Glutamatergic neuron (in vitro differentiated cells): ENCODE measurements at places on chromosomes 5 and 9.

DNA sequence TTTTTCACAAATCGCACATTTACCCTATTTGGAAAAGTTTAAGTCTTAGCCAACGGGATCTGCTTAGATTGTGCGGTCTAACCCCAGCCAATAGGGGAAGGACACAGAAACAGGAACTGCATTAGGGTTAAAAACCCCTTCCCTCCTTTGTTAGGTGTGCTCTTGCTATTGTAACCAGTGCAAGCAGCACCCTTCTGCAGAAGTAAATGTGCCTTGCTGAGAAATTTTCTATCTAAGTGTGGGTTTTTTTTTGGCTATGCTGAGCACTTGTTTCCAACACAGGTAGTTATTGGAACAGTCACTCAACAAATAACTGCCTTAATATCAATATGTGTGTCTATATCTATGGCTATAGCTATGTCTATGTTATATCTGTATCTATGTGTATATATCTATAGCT, 190.0 kb downstream of the TRIM32 start:
- no peak for DNase-seq

DNA sequence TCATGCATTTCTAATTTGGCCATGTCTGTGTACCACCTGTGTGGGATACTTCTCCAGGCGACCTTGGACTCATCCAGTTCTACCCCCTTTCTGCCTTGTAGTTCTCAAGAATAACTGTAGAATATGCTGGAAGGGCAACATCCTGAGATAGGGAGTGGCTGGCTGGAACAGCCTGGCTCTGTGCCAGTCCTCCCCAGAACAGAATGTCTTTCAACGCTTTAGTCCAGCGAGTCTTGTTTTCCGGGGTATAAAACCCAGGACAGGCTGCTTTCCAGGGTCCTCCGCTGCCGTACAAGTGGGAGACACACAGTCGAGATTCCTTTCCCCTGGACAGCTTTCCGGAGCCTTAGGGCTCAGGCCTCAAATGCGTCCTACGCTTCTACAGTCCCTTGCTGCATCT, 45.4 kb upstream of the XPA start:
- DNase-seq: no peak

DNA sequence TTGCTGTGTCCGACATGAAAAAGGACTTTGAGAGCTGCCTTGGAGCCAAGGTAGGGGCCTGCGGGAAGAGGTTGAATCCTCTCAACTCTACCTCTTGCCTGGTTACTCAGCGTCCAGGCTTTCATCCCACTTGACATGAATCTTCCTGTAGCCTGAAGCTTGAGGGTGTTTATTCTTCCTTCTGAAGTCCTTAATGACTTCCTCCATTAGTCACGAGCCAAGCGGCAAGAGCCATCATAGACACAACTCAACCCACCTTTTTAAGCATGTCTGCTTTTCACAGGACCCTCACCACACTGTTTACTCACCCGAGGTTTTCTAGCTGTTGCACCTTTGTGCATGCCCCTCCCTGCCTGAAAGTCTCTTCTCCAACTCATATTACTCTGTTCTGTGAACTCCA, 40.2 kb downstream of the ACO1 start:
- DNase-seq: no peak

GRCh38 chr5:154117050-154117449, 73.5 kb upstream of the GALNT10 start:
- no peak for DNase-seq

DNA sequence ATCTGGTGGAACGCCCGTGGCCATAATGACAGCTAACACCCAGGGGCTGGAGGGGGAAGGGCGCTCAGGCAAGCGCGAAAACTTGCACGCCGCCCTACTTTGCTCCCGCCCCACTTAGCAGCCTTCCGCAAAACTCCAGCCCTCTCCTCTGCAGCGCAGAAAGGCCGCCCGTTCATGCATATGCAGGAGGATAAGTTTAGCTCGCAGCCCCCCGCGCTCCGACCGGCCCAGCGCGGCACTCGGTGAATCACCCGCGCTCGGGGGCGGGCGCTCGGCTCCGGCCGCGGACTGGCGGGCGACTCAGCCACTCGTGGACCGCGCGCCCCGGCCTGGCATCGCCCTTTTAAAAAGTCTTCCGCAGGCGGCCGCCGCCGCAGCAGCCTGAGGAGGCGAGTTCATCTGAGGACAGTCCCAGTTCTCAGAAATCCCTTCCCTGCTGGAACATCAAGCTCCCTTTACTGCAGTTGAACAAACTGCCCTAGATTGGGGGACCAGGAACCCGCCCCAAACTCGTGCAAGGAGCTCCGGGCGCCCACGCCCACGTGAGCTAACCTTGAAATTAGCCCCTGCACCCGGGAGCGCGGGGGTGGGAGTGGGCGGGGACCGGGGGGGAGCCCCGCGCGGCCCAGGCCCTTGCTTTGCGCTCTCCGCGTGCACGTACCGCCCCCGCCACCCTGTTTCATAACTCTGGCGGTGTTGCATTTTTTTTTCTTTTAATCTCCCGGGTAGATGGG, 4.5 kb upstream of the KLF9 start:
- DNase-seq: peak; percentile 70

- no peak for DNase-seq
Observed at GRCh38 chr9:109994141-109994540, 213.8 kb downstream of the C9orf152 start.
